Sigmoid colon (tissue), 7 donors: ENCODE measurements at places on chromosomes 6 and 20.
A peak's percentile ranks its signal among the peaks of the same experiment; 100 is the strongest.

DNA sequence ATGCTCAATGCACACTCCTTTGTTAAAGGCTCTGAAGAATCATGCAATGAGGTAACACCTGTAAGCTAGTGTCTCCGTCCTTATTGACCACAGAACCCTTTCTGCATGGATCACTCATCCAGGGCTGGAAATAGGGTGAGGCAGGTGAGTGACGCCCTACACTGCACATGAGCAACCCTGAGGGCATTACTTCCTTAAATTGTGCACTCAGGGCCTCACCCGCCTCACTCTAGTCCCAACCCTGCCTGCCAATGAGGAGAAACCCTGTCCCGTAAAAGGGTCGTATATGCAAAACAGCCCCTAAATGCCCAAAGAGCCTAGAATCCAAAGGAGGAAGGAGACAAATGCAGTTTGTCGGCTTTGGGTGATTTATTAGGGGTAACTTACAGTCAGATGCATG is 33.6 kb upstream of the NOP56 start:
- no peak for DNase-seq

GRCh38 chr6:39053016-39053624 is 4.5 kb downstream of the GLP1R start:
- DNase-seq, result no peak

DNA sequence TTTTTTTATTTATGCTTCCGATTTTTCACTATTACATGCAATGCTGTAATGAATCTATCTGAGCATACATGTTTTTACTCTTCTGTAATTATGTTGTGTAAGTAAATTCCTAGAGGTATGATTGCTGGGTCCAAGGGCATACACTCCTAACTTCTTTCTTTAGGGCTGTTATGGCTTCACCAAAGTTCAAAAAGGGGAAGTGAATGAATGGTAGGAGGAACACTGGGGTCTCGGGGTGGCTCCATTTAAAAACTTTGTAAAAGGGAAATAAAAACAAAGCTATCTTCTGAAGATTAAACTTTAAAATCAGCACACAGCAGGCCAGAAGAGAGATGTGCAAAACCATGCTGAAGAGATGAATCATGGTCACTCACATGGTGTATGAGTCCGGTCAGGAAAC is 289.1 kb upstream of the SUPT3H start:
- no peak for DNase-seq

DNA sequence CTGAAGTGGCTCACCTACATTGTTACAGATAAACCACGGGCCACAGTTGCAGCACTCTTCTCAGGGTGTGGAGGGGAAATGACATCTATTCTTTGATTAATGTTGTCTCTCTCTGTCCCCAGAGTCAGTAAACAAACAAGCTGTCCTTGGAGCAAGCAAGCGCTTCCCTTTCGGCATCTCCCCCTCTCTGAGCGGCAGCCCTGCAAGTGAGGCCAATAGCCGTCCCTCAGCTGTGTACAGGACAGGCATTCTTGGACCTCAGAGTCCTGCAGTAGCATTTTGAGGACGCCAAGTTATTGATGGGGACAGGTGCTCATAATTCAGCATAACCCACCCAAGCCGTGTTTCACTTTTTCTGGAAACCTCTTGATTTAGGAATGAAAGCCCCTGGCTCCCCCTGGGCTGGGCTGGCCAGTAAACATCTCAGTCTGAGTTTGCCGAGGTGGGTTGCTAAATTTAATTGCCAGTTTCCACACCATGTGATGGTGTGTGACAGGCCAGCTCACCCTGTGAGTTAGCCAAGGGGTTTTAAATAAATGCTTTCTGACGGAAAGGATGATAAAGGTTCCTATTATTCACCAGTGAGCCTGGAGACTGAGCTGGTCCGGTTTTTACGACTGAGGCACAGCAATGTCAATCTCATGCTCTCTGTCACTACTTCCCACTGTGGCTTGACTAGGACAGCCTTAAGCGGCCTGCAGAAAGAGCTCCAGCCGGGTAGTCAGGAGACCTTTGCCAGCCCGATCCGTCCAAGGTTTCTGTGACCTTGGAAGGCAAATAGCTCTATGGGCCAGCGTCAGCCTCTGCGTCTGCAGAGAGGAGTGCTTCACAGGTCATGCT is 214.8 kb upstream of the RREB1 start:
- no peak for DNase-seq

DNA sequence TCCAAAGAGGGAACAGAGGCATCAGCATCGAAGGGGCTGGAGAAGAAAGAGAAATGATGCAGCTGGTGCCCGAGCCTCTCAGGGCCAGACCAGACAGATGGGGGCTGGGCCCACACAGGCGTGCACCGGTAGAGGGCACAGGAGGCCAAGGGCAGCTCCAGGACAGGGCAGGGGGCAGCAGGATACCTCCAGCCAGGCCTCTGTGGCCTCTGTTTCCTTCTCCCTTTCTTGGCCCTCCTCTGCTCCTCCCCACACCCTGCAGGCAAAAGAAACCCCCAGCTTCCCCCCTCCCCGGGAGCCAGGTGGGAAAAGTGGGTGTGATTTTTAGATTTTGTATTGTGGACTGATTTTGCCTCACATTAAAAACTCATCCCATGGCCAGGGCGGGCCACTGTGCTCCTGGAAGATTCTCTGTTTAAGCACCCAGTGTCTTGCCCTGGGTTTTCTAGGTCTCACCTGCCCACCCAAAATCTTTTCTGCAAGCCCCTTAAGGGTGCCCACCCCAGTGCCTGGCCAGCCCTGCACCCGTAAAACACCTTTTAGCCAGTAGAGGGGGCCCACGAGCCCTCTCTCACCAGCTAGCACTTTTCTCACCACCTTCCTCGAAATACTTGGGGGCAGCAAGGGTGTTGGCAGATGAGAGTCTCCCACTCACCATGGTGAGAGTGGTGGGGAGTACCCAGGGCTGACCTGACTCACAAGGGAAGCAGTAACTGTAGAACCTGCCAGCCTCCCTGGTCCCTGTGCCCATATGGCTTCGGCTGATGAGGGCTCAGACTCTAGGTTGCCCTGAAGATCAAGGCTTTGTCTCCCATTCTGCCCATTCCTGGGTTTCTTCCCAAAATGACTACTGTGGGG is 35.7 kb upstream of the ID1 start:
- peak; percentile 70 for DNase-seq

DNA sequence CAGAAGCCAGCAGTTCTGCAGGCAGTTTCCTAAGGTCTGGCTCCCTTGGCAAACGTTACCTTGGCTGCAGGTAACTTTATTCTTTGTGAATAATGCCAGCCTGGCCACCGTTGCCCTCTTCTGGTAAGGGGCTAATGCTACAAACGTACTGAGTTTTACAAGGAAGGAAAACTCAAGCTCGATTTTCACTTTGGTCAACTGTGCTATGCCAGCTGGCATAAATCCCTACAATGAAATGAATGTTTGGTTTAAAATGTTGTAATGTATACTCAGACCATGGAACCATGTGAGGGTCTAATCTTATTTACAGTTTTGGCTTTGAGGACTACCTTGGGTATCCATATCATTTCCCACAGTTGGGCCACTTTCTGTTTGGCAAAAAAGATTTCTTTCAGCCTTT is 101.4 kb downstream of the SLX4IP start:
- no peak for DNase-seq

- no peak for DNase-seq
Measured at GRCh38 chr6:30864325-30864724, 20.0 kb upstream of the DDR1 start.

- no peak for DNase-seq
Measured at GRCh38 chr20:14888134-14888533, 550.7 kb upstream of the FLRT3 start.

GRCh38 chr6:34052071-34052825 is 93.6 kb downstream of the GRM4 start:
- no peak for DNase-seq

- no peak for DNase-seq
Measured at GRCh38 chr6:158963020-158963808, 36.8 kb downstream of the RSPH3 start.

- no peak for DNase-seq
Measured at GRCh38 chr20:48846516-48847492, 19.0 kb upstream of the PREX1 start.

- DNase-seq, result no peak
Measured at GRCh38 chr6:131014080-131014776, 48.8 kb downstream of the EPB41L2 start.

GRCh38 chr20:33372993-33373441 is 28.3 kb downstream of the CDK5RAP1 start:
- no peak for DNase-seq

- DNase-seq, result no peak
Measured at GRCh38 chr6:2615251-2615650, 135.5 kb downstream of the MYLK4 start.

GRCh38 chr6:15358579-15359327 is 112.9 kb downstream of the JARID2 start:
- DNase-seq, result no peak

DNA sequence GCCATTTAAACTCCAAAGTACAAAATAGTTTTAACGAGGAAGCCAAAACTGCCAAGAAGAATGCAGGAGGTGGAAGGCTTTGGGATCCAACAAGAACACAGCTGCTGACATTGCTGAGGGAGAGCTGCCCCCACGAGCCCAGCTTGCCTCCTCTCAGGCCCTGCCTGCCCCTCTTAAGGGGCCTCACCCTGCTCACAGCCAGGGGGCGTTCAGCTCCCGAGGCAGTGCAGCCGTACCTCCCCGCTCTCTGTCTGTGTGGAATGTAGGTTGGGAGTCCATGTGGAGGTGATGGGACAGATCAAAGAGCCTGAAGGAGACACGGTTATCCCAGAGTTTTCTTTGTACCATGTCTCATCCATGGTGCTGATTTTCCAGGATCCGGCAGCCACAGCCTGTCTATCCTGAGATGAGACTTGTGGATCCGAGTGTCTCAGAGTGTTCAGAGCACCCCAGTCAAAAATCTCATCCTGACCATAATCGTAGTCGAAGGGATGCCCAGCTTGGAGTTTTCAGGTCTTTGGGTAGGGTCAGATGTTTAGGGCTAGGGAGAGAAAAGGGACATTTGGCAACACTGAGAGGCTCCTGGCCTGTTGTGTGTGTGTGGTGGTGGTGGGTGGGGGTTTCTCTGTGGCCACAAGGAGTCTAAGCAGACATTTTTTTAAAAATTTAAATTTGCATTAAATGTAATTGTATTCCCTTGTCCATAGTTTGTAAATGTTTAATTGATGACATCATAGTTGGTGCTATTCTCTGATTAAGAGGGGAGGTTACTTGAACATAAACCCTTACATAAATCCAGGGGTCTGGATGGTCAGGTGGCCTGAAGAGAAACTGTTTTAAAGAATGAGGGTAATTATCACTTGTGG is 111.4 kb upstream of the CLDN20 start:
- no peak for DNase-seq

GRCh38 chr20:17229256-17229655 is 2.4 kb downstream of the PCSK2 start:
- DNase-seq, result no peak

DNA sequence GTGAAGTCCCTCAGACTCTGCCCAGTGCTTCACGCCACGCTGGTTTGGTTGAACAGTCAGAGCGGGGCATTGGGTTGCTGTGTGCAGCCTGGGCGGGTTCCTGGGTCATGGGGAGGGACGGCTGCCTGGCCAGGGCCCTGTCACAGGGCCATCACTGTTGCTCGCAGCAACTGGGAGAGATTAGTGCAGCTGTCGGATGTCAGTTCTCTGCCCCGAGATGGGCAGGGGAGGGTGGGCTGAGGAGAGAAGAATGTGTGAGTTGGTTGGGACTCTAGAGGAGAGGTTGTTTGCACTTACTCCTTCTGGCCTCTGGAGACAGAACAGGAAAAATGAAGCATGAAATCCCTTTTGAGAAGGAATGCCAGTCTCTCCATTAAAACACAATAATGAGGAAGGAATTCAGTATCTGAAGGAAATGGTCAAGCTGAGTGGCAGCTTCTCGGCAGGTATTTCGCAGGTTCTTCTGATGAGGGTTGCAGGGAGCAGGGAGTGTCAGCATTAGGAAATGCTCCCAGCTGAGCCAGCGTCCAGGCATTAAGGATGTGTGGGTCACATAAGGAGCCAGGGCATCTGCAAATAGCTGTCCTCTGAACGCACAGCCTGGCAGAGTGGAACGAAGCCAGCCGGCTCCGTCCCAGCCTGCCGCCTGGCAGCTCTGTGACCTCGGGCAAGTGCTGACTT is 95.9 kb downstream of the SSR1 start:
- no peak for DNase-seq

DNA sequence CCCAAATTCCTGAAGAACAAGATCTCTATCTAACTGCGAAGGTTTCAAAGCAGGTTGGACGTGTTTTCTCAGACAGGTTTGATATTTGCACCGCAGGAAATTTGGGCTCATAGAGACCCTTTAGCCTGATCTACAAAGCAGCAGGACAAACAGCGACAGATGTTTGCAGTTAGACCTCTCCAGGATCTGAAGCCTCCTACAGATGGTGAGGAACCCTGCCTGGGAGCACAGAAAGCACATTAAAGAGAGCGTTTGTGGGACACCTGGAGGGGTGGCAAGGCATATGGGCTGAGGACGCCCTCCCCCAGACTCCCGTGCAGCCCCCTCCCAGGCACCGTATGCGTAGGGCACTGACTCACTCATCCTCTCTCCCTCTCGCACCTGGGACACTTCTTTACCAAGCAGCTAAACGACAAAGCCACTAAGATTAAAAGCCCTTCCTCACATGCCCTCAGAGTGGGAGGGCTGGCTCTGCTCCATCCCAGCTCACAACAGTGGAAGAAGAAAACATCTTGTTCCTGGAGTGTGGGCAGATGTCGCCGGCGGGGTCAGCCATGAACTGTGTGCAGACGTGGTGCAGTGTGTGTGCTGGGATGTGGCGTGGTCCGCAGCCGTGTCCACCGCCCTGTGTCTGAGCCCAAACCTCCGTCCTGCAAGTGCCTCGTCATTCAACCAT is 249.7 kb upstream of the AFDN start:
- DNase-seq, result peak; percentile 49

GRCh38 chr6:23783901-23784300 is 342.1 kb upstream of the NRSN1 start:
- DNase-seq, result no peak

DNA sequence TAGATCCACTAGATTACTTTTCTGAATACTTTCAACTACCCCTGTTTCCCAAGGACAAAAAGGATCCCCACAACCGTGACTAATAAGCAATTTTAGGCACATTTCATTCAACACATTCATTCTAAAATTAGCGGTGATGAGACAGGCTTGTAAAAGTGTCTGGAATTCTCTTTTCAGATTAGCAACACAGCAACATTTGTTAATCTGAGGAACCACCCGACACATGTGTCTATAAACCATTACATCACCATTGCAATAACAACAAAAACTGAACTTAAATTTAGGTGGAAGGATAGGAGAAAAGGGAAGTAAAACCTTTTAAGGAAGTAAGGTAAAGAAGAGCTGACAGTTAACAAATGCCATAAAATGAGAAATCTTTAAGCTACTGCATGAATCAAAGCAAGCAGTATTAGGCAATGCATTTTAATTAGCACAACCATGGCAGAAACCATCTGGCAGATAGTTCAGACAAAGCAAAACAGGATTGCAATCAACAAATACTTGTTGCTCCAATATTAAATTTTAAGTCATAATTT is 49.1 kb downstream of the MAP3K7 start:
- DNase-seq, result no peak

- DNase-seq, result no peak
Measured at GRCh38 chr6:50826803-50827202, 8.1 kb downstream of the TFAP2B start.

GRCh38 chr20:24984961-24985640 is 7.5 kb downstream of the APMAP start:
- DNase-seq, result peak; percentile 57
